T follicular helper cell (primary cell): ENCODE measurements at places on chromosomes 7 and 10.

DNA sequence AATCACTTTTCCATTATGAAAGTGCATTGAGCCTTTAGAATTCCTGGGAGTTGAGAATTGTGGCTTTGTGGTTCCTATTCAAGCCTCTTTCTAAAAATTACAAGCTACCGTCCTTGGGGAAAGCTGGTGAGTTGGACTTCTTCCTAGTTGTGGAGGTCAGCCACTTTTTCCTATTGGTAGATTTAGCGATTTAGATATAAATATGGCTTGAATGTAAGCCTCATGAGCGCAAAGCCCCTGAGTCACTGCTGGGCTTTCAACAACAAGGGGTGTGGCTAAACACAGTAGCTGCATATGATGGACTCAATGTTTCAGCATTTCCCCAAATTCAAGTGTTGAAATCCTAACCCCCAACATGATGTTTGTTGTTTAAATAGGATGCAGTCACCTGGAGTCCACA lies 150.0 kb upstream of the IGFBP3 start:
- DNase-seq, result no peak

- peak; percentile 77 for DNase-seq
Measured at GRCh38 chr10:123132576-123133477, 2.9 kb upstream of the HMX3 start.

GRCh38 chr10:35563261-35563891 lies 41.8 kb upstream of the GJD4 start:
- DNase-seq, result peak; percentile 14

GRCh38 chr7:6505685-6506559 lies 45.3 kb downstream of the GRID2IP start:
- DNase-seq, result no peak

DNA sequence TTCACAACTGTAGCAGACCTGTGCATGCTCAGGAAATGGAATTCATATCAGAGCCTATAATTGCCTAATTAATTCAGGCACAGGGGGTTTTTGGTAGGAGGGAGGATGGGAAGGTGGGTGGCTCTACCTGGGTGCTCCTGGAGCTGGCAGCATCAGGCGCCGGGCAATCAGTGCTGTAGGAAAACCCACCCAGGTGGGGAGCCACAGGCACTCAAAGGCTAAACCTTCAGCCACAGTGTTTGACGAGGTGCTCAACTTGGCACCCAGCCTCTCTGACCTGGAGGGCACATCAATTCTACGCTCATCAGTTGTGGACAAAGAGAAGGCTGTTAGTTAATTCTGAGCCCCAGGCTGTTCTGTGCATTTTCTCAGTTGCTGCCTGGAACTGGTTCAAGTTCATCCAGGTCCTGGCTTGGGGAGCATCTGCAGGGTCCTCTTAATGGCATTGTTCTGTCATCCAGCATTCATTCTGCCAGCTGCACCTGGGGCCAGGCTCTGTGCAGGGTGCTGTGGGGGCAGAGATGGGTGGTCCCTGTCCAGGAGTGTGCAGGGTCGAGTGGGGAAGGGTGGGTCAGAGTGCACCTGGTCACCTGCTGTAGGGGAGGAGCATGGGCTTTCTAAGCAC lies 54.1 kb upstream of the NPTX2 start:
- no peak for DNase-seq

- no peak for DNase-seq
Measured at GRCh38 chr10:112689327-112690072, 242.5 kb downstream of the VTI1A start.

DNA sequence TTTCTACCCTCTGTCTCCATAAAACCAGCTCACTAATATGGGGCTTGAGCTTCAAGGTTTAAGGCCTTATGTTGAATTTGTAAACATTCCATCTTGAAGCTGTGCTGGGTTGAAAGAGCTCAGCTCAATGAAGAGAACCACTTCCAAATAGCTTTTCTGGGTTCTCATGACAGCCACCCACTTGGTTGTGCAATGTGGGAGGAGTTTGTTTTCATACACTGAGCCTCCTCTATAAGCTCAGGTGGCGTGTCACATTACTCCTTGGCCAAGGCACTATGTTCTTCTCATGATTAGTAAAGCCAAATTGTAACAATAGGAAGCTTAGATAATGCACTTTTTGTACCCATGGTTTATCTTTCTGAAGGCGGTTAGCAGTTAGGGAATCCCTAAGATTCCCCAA lies 265.6 kb downstream of the PTEN start:
- no peak for DNase-seq

- DNase-seq, result no peak
Measured at GRCh38 chr7:47576031-47576865, 5.7 kb downstream of the TNS3 start.

DNA sequence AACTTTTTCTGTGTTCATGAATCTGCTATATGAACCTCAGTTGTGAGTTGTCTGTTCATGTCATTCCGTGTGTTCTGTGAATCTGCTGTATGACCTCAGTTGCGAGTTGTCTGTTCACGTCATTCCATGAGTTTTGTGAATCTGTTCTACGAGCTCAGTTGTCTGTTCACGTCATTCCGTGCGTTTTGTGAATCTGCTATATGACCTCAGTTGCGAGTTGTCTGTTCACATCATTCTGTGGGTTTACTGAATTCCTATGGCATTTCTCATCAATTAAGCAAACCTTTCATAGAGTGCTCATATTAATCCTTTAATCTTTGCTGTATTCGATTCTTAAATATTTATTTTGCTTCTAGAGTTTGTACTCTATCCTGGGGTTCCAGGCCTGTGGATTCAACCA lies 150.6 kb downstream of the DIP2C start:
- DNase-seq, result no peak

DNA sequence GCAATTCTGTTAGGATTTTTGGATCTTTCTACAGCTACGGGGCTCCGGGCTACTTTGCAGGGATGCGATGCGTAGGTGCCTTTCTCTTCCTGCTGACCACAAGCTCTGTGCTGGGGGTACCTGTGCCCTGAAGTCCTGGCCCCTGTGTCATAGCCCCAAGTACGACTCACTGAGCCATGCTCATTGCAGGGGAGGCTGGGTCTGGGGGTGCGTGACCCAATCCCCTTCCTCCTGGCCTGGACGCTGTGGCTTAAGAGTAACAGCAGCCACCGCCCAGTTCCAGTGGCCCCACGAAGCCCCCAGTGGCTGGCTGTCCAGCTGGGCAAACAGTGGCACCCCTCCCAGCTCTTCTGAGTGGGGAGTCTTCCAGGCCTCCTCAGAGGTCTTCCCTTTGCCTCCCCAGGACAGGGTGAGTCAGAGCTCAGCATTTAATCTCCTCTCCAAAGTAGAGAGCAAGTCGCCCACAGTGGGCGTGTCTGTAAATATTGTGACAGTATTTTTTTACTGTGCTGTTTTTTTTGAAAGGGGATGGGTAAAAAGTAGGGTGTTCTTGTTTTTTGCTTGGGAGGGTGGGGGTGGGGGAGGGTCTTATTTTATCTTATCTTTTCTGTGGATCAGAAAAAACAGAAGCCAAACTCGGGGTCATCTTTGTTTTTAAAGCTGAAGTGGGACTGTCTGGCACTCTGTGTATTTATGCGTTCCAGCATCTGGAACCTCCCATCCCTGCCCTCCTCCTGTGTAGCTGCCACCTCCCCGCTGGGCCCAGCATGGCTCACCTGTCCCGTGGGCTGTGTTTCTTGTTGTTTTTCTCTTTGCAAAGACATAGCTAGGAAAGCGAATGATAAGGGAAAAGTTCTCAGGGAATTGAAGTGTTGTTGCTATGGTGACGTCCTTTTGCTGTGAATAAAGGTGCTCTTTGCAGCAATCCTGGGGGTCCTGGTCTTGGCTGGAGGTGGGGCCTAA lies 8.2 kb downstream of the LFNG start:
- peak; percentile 39 for DNase-seq

DNA sequence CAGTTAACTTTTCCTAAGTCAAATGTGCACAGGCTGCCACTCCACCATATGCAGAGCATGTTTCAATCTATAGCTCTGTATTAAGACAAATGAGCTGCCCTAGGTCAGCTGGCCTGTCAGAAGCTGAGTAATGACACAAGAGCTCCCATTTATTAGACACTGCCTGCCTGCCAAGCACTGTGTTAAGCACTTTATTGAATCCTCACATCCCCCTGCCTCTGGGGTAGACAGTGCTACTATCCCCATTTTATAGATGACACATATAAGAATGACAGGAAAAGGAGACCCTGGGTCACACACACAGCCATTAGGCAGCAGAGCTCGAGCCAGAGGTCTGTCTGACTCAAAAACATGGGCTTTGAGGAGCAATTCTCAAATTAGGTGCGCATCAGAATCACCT lies 179.8 kb upstream of the PDE1C start:
- DNase-seq, result no peak

DNA sequence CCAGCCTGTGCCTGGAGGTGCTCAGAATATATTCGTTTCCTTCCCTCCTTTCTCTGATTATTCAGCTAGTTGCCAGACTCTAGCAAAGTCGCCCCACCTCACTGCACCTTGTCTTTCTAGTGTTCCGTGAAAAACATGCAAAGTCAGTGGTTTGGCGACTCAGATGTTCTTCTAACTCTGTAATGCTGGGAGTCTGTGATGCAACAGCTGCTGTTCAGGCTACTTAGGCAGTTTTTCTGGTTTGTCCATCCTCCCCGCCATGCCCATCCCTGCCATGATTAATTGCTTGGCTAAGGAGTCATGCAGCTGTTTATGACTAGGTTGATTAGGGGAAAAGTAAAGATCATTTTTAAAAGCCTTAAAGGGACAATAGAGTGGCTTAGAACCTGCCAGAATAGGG lies 99.4 kb downstream of the MTPN start:
- no peak for DNase-seq

DNA sequence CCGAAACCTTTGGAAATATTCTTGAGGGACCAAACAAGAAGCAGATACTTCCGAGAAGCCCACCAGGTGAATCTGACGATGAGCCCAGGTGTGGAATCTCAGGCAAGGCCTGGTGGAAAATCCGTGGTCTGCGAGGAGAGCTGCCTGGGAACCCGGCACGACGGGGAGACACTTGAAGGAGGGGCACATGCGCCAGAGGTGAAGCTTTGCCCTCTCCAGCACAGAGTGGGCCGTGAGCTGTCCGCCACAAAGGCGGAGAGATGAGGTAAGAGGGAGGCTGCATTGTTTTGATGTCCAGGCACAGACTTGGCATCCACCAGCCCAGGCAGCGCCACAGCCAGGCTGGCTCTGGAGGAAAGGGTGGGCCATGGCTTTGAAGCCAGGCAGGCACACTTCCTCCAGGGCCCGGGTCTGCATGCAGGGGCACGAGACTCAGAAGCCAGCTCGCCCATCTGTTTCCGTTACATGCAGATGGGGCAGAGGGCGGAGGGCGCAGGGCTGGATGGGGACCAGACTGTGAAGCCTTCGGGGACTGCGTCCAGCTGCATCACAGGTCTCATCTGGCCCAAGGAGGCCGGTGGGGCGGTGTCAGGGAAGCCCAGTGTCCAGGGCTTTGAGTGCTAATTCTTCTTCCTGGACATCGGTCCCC lies 45.4 kb downstream of the CALML3 start:
- no peak for DNase-seq

GRCh38 chr10:102409604-102410428 lies 8.8 kb downstream of the PSD start:
- DNase-seq, result no peak

DNA sequence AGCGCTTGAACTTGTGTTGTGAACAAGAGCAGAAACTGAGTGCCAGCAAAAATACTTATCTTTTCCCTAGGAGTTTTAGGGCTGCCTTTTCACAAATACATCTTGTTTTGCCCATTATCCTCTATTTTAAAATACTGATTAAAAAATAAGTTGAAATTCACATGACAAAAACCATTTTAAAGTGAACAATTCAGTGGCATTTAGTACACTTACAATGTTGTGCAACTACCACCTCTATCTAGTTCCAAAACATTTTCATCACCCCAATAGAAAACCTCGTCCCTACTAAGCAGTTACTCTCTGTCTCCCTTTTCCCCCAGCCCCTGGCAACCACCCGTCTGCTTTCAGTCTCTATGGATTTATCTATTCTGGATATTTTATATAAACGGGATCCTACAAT lies 1.4 kb downstream of the WBP1L start:
- no peak for DNase-seq

- DNase-seq, result no peak
Measured at GRCh38 chr10:76401006-76401405, 969.6 kb downstream of the LRMDA start.

DNA sequence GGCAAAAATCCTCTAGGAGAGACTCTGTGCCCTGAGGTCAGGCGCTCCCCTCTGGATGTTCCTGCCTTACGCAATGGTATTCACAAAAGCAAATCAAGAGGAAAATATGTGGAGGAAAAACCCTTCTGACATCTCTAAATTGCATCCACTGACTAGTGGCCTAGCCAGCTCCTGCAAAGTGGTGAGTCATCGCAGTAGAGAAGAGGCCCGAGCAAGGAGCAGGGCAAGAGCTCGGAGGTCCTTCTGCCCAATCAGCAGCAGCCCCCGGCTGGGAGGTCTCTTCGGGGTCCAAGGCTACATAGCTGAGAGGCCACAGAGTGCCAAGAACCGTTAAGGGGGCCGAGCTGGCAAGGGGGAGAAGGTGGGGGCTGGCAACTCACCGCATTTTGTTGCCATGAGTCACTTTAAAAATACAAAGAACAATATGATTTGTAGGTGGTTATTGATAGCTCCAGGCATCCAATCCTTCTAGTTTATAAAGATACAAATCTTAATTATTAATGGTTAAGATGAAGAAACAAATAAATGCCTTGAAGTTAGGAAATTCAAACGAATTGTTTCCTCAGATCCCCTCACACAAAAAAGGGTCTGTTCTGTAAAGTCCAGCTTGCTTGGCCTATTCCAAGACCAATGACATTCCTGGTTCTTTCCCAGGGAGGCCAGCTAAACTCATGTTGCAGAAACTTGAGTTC lies 161.6 kb downstream of the PKD1L1 start:
- no peak for DNase-seq

- no peak for DNase-seq
Measured at GRCh38 chr10:15378569-15378968, 7.5 kb upstream of the FAM171A1 start.

DNA sequence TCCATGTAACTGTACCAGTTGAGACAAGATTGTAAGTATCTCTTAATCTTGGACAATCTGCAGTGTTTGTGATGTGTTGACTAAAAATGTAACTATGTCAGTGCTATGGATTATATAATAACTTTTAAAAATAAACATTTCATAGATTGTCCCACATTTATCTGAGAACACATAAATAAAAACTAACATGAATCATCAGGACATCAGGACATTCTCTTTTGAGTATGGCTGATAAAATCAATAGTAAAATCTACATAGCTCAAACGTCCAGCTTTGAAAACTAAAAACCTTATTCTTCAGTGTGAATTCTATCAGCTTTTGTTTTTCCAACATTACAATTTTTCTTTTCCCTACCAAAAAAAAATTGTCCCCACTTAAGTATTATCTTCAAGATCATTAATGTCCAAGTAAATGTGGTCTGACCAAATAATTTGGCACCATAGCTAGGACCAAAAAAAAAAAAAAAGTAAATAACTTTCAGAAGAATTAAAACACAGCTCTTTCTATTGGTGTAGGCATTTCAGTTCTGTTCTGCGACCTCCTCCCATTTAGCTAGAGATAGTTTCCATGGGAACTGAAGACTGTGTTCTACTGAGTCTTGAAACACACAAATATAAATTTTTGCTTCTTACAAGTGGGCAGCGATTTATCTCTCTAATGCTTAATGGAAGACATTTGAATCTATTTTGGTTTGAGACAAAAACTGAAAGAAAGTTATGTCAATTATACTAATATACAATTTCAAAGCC lies 123.0 kb upstream of the SGCE start:
- no peak for DNase-seq
